ENCODE measurements at places on chromosomes 1 and 21.

- DNase-seq: no peak
These were observed 40.4 kb downstream of the KCNJ15 start for GRCh38 chr21:38297194-38297631.

- no peak for DNase-seq
These were observed 9.9 kb downstream of the AMPD2 start for GRCh38 chr1:109629372-109630030.

GRCh38 chr1:13825033-13825432 lies 125.0 kb downstream of the PRDM2 start:
- no peak for DNase-seq

DNA sequence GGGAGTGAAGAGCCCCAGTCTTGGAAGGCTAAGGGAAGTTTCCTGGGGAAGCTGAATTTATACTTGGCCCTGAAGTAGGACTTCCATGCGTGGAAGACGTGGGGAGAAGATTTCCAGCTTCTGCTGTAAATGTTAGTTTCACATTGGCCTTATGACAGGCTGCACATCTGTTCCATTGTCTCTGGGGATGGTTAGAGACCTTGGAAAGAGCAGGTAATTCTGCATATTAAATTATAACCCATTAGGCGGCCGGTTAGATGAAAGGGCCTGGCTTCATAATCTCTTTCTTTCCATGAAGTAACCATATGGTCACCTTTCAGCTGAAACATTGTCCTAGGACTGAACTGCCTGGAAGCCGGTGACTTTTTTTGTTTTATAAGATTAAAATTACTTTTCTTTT lies 37.5 kb downstream of the DPT start:
- no peak for DNase-seq
